Esophagus squamous epithelium (tissue), 5 donors: ENCODE measurements at places on chromosomes 1 and 21.

- DNase-seq: no peak
These were observed 11.0 kb upstream of the KCNA2 start for GRCh38 chr1:110617116-110617515.

- no peak for DNase-seq
These were observed 7.3 kb upstream of the CACNA1S start for GRCh38 chr1:201119206-201120197.

DNA sequence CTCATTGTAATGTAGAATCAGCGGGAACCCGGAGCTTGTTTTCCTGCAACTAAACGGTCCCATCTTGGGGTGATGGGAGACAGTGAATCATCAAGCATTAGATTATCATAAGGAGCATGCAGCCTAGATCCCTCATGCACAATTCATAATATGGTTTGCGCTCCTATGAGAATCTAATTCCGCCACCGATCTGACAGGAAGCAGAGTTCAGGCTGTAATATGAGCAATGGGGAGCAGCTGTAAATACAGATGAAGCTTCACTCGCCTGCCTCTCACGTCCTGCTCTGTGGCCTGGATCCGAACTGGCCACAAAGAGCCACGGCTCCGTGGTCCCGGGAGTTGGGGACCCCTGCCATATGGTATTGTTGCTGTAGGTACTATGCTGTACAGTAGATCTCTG, 1.6 kb downstream of the IFI44 start:
- no peak for DNase-seq

DNA sequence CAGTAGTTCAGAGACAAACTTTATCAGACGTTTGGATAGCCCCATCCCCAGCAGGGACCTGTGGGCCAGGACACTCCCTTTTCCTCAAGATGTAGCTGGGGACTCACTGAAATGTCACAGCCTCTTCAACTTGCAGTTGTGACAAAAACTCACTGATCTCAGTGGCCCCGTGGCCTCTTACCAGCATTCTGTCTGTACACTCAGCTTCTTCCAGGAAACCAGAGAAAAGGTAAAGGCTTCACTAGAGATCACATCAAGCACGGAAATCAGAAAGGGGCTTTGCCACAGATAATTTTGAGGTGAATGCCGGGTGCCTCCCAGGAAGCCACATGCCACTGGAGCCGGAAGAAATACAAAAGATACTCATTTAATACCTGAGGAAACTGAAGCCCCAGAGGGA, 122.2 kb downstream of the CCDC185 start:
- no peak for DNase-seq

- DNase-seq: no peak
These were observed 5.4 kb downstream of the CDCA8 start for GRCh38 chr1:37697737-37698136.

DNA sequence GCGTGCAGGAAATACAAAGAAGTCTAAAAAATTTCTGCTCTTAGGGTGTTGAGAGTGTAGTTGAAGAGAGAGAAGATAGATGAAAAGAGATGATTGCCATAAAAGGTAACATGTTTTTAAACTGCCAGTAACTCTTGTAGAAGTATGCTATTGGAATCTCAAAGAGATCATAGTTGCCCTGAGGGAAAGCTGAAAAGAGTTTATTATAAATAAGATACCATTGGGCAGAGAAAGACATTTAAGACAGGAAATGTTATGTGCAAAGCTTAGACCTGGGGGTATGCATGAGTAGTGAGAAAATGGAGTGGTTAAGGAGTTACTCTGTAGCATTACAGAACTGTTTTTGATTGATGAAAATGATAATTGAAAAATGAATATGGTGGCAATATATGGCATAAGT, 17.6 kb downstream of the GABPA start:
- no peak for DNase-seq
